Activated naive CD4-positive, alpha-beta T cell treated with anti-CD3 and anti-CD28 coated beads, Interleukin-2, amount 50 U/mL, for 72 hours (primary cell): ENCODE measurements at places on chromosomes 4 and X. TPM values are rescaled to one million over a fixed set of nuclear protein-coding genes. Genes with fewer than 3 reads are reported as not detected.

The PTCHD1 gene
- total RNA-seq, result not detected

The MYOZ2 gene
- not detected for total RNA-seq

The KCND1 gene
- 15.5 TPM for total RNA-seq

The RBM46 gene
- total RNA-seq, result not detected

The RAB40AL gene
- 0.60 TPM for total RNA-seq

The ADH1C gene
- total RNA-seq, result not detected

The CT45A2 gene
- total RNA-seq, result not detected

The L1CAM gene
- 1.1 TPM for total RNA-seq

The DCX gene
- total RNA-seq, result not detected

The ASMT gene
- total RNA-seq, result not detected

The S100G gene
- total RNA-seq, result not detected

The TMEM31 gene
- total RNA-seq, result 1.0 TPM

The FGF2 gene
- 4.2 TPM for total RNA-seq

The SYNPO2 gene
- total RNA-seq, result 0.18 TPM

The CXCL5 gene
- total RNA-seq, result not detected

The DMD gene
- total RNA-seq, result 0.43 TPM

The TIMM17B gene
- total RNA-seq, result 61.4 TPM

The MSANTD1 gene
- total RNA-seq, result 0.48 TPM

The HELT gene
- not detected for total RNA-seq

The UBA1 gene
- 259 TPM for total RNA-seq

The MAGEA1 gene
- total RNA-seq, result not detected

The PRSS12 gene
- 0.30 TPM for total RNA-seq

The TASL gene
- 2.7 TPM for total RNA-seq

The SOD3 gene
- not detected for total RNA-seq

The ABCD1 gene
- total RNA-seq, result 6.7 TPM

The GPR50 gene
- not detected for total RNA-seq

The FOXP3 gene
- total RNA-seq, result 24.3 TPM

The PASD1 gene
- total RNA-seq, result not detected

The EMCN gene
- not detected for total RNA-seq

The GYPE gene
- total RNA-seq, result not detected

The FAM47A gene
- total RNA-seq, result not detected

The SGMS2 gene
- 1.1 TPM for total RNA-seq

The COL25A1 gene
- total RNA-seq, result not detected
